Mammary epithelial cell (primary cell): ENCODE measurements at places on chromosomes 3 and 15. TPM values are rescaled to one million over a fixed set of nuclear protein-coding genes. Genes with fewer than 3 reads are reported as not detected.

The FETUB gene
- 0.17 TPM for polyA plus RNA-seq

The SMAD6 gene
- 0.11 TPM for polyA plus RNA-seq

The OR5H1 gene
- not detected for polyA plus RNA-seq

The LRRC34 gene
- polyA plus RNA-seq: 0.40 TPM

GRCh38 chr15:90049666-90050604, 48.8 kb downstream of the ZNF710 start:
- DNase-seq: no peak

DNA sequence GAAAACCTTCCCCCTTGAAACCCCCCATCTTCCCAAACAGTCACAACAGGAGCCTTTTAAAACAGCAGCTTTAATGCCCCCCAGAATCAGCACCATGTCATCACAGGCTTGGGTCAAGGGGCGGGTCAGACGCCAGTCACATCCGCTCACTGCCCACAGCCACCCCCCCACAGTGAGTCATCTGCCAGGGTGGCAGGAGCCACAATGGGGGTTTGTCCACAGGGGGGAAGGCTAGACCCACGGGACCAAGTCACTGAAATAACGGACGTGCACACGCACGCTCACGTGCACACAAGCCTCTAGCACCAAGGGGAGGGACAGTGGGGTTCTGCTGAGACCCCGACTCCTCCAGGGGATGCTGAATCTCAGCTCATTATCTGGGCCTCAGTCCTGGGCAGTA, 441 bp upstream of the UCN2 start:
- DNase-seq: peak; percentile 74

DNA sequence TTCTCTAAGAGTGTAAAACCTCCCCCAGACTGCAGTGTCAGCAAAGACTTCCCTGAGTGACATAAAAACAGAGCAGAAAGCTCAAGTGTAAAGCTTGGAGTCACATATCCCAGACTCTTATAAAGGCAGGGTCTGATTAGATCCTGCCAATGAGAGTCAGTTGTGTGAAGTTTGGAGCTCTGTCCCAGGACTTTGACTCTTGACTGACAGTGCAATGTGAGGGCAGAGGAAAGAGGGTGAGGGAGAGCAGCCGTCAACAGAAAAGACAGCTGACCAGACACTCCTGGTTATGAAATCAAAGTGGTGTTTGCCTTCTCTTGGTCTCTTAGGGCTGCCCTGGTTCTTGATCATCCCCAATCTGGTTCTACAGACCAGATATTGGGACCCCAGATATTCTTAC, 393.2 kb downstream of the ERC2 start:
- no peak for DNase-seq

- DNase-seq: no peak
Observed at GRCh38 chr15:61200626-61201025, 28.5 kb downstream of the RORA start.

DNA sequence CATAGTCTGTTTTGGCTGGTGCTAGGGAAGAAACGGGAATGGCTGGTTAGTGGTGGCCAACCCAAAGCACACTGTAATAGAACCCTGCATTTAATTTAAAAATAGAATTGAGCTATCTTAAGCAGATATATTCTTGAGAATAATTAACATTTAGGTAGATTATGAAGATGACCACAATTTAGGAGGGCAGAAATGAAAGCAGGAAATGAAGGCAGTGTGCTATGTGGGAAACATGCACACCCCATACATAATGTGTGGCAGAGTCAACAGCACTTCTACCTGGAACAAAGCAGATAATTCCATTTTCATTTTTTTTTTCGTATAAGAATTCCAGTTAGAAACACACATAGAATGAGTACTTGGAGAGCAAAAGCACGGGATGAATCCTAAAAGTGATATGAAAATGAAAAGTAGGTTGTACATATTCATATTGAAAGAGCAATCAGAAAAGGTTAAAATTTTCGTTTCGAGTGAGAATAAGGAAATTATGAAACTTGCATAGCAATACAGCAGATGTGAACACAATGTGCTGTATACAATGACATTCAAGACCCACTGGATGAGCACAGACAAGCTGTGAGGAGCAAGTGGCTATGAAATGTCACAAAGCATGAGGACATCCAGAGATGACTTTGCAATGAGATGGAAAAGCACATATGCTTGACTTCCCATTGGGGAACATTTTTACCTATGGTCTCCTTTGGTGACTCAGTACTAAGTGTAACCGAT, 102.6 kb downstream of the TFG start:
- no peak for DNase-seq

DNA sequence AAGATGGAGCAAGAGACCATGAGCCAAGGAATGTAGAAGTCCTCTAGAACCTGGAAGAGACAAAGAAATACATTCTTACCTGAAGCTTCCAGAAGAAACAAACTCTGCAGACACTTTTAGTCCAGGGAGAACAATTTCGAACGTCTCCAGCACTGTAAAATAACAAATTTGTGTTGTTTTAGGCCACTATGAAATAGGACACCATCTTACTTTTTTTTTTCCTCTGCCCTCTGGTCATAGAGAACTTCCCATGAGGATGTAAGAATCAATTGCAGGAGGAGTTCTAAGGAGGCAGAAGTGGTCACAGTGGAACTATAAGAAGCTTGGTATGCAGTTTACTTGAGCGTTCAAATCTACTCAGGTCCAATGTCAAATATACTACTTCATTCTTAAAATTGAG, 1295.9 kb downstream of the ZPLD1 start:
- no peak for DNase-seq
